ENCODE measurements at places on chromosomes 6 and 20.

DNA sequence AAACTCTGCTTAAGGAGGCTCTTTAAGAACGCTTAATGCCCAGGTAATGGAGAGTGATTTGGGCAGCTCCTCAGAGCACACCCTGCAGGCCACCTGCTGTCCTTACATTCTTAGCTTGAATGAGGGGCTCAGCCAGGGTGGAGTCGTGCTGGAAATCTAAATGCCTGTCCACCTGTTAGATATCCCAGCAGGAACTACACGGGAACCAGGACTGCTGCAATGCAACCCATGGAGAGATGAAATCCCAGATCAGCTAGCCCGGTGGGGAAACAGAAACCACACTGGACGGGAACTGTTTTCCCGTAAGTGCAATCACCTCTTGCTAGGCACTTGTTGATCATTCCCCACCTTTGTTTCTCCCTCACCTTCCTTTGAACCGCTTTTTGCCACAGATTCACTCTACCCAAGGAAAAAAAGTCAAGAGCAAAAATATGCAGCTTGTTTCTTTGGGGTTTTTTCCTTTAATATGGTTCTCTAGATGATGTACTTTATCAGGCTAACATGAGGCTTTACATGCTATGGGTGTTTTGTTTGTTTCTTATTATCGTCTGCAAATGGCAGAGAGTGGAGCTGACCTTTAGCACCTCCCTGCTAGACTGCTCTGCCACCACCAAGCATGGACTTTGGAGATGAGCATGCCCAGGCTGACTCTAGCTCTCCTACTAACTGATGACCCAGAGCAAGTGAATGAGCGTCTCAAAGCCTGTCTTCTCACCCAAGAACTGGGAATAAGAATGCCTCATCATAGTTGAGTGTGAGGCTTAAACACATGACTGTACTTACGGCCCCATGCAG is 125.9 kb upstream of the TNFAIP3 start:
- DNase-seq: no peak

DNA sequence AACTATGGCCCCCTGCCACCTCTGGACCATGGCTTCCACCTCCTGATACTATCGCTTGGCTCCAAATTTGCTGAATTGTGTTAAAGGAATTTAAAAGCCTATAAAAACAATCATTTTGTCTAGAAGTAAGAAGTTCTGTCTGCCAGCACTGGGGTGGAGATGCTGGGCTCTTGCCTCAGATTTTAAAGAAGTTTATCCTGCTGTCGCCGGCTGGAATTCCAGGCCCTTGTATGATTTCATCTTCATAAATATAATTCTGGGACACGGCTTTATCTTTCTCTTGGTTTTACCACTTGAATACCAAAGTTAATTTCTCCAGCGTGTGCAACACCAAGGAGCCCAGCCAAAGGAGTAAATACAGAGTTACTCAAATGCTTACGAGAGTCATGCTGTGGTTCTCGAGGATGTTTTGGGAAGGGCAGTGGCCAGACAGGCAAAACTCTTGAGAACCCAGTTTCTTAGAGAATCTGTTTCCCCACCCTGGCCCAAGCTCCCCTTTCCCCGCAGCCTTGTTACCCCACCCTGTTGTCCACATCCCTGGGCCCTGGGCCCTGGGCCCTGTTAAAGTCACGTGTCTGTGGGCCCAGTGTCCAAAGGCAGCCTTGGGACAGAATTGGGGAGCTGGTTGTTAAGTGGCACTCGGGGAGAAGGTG is 31.9 kb downstream of the C6orf89 start:
- no peak for DNase-seq

GRCh38 chr6:136609873-136610706 is 59.9 kb upstream of the MAP7 start:
- no peak for DNase-seq

- DNase-seq: no peak
Measured at GRCh38 chr6:81145506-81145905, 607.0 kb downstream of the TENT5A start.

- no peak for DNase-seq
Measured at GRCh38 chr6:107435798-107436197, 23.6 kb downstream of the PDSS2 start.

GRCh38 chr6:81085431-81085790 is 667.1 kb downstream of the TENT5A start:
- DNase-seq: no peak

GRCh38 chr20:59207742-59208357 is 44.2 kb downstream of the ZNF831 start:
- peak; percentile 67 for DNase-seq

DNA sequence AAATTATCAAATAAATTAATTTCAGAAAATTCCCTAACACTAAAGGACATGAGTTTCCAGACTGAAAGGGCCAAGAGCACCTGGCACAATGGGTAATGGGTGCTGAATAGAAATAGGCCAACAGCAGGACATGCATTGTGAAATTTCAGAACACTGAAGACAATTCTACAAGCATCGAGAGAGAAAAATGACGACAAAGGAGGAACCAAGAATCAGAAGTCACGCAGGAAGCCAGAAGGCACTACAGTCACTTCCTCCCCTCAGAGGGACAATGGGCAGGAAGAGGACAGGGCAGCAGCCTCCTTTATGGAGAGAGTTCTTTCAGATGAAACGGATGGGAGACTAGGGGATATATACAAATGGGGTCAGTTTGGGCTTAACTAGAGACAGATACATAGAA is 29.6 kb downstream of the PCNA start:
- no peak for DNase-seq

- no peak for DNase-seq
Measured at GRCh38 chr20:12225898-12226297, 308.2 kb downstream of the BTBD3 start.

DNA sequence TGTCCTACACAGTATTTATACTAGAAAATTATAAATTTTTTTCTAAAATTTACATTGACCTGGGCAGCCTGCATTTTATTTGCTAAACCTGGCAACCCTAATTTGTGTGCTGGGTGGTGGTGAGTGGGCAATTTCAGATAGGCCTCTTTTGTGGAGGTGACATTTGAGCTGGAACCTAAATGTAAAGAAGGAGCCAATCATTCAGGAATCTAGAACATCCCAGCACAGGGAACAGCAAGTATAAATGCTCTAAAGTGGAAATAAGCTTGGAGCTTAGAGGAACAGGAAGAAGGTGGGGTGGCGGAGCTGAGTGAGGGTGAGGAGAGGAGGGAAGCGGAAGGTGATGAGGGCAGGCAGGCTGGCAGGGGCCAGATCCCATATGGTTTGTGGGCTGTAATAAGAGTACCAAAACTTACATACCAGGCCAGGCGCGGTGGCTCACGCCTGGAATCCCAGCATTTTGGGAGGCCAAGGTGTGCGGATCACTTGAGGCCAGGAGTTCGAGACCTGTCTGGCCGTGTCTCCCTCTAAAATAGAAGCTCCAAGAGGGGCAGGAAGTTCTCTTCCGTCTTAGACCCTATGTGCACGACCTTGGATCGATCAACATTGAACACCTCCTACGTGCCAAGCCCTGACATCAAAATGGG is 549 bp upstream of the CSE1L start:
- DNase-seq: no peak

DNA sequence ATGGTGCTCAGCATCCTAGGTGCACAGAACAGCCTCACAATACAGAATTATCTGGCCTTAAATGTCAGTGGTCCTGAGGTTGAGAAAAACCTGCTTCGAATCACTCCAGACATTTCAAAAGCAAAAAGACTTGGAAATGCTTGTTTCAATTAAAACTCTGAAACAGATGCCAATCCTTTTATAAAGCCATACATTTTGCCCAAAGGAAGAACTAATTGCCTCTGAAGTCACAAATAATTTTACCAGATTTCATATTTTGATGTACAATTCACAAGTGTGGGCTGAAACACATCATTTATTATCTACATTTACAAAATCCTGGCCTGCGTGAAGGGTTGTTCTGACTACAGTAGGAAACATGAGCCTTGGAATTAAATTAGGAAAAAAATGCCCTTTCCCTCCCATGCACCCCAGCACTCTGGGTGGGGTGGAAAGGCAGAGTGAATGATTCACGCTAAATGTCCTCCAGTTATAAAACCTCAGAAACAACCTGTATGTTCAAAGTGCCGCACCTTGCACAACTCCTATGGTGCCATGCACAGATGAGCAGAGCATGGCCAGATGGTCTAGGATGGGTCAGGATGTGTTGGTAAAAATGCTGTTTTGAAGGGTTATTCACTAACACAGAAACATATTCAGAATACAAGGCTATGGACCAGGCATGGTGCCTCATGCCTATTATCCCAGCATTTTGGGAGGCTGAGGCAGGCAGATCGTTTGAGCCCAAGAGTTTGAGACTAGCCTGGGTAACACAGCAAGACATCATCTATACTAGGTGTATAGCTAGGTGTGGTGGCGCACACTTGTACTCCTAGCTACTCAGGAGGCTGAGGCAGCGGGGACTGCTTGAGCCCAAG is 87.0 kb downstream of the ZMYND8 start:
- DNase-seq: no peak

DNA sequence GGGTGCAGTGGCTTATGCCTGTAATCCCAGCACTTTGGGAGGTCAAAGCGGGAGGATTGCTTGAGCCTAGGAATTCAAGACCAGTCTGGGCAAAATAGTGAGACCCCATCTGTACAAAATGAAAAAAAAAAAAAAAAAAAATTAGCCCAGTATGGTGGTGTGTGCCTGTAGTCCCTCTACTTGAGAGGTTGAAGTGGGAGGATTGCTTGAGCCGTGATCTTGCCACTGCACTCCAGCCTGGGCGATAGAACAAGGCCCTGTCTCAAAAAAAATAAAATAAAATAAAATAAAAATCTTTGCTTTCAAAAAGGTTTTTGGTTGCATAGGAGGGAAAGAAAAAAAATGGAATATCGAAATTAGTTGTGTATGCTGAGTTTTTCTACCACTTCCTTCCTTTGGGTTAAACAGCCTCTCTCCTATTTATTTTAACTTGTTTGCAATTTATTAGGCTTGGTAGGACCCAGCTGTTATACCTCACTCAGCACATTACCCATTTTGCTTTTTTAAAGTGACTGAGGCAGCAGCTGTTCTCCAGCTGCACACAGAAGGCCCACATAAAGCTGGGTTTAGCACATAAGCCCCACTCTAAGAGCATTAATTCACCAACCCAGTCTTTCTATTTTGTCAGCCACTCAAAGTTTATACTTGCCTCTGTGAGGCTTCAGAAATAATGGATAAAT is 152.3 kb downstream of the ZFAND3 start:
- DNase-seq: no peak

DNA sequence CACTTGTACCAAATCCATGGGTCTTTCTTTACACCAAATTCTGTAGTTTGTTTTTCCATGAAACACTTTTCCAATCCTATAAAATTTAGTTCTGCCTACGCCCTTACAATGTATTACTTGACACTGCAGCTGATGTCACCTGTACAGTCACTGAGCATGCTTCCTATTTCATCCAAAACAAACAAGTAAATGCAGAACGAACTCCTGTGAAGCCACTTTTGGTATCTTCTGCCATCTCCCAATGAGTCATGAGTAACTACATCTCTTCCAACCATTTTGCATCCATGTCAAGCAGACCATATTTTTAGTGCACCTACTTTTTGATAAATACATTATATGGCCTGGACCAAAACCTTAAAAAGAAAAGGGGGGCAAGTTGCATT is 42.4 kb downstream of the HDDC2 start:
- DNase-seq: no peak

DNA sequence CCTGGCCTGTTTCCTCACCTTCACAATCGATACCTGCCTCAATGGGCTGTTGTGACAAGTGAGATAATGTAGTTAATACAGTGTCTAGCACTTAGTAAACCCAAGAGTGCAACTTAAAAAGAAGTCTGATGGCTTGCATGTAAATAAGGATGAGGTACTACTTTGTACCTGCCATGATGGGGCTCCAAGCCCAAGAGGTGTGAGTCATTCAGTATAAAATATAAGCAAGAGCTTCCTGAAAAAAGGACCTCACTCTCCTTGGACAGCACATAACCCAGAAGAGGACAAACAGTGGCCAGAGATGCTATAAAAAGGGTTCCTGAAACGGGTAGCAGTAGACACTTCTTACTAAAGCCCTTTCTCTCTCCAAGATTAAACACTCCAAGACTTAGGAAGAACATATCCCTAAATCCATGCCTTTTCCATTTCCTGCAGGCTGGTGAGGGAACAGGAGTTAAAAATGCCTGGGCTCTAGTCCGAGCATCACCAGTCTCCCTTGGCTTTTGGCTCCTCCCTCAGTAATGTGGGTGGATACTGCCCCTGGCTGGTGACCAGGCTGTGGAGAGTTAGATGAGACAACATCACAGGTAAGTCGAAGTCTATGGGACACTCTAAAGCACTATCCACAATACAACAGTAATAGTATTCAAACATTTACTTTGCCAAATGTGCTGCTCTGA is 4.3 kb downstream of the UBE2V1 start:
- no peak for DNase-seq

All from stimulated activated CD8-positive, alpha-beta memory T cell treated with anti-CD3 and anti-CD28 coated beads, Interleukin-7, amount 100 ng/mL, for 1 hour (primary cell).